ENCODE measurements at places on chromosomes 4 and X.
A peak's percentile ranks its signal among the peaks of the same experiment; 100 is the strongest.

DNA sequence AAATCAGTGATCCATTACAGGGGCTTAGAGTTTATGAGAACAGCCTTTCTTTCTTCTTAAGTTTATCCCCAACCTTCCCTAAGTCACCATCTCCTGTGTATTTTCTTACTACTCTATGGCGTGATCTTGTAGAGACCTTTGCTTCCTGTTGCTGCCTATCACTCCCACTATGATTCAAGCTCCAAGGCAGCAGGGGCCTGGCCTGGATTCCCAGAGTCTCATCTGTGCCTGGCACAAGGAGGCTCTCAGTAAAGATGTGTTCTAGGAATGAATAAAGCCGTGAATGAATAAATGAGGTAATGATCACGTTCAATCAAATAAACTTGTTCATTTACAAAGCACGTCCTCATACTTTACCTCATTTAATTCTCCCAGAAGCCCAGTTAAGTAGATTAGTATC lies 45.4 kb downstream of the CC2D2A start:
- no peak for DNase-seq

DNA sequence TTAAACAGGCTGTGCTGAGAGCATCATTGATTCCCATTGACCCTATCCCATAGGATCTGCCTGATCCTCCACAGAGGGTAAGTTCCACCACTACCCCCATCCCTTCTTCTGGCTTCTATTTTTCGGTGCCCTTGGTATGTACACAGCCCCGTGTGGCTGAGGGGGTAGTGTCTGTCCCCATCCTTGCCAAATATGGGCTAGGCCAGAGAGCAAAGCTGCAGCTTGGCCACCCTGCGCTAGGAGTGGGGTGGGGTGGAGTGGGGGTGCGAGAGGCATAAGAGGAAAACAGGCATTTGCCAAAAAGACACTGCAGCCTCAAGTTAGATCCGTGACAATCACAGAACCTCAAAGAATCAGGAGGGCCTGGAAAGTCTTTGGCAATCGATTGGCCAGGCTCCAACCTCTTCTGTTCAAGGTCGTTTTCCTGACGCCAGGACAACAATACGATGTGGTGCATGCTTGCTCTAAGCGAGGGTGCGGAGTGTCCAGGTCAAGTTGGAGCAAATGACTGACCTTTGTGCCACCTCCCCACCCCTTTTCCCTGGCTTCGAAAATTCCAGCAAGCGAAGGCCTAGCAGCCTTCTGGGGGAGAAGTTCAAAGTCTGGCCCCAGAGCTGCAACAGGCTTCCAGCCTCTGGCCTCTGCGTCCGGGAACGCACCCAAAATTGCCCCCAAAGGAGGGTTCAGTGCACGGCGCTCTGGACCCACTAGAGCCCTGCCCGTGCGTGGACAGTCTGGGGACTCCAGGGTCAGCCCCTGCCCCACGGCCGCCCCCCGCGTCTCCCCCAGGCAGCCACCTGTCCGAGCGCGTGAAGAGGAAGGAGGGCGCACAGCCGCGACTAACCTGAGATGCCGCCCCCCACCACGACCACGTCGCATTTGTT lies 598 bp downstream of the MAOB start:
- no peak for DNase-seq

GRCh38 chrX:45070116-45071007 lies 130.3 kb downstream of the DIPK2B start:
- peak; percentile 28 for DNase-seq

- no peak for DNase-seq
These were observed 96.2 kb downstream of the TSPAN7 start for GRCh38 chrX:38657562-38657961.

GRCh38 chr4:37599092-37599790 lies 86.9 kb downstream of the RELL1 start:
- DNase-seq = no peak

- DNase-seq = no peak
These were observed 434.4 kb upstream of the FAM47C start for GRCh38 chrX:36573720-36574119.

DNA sequence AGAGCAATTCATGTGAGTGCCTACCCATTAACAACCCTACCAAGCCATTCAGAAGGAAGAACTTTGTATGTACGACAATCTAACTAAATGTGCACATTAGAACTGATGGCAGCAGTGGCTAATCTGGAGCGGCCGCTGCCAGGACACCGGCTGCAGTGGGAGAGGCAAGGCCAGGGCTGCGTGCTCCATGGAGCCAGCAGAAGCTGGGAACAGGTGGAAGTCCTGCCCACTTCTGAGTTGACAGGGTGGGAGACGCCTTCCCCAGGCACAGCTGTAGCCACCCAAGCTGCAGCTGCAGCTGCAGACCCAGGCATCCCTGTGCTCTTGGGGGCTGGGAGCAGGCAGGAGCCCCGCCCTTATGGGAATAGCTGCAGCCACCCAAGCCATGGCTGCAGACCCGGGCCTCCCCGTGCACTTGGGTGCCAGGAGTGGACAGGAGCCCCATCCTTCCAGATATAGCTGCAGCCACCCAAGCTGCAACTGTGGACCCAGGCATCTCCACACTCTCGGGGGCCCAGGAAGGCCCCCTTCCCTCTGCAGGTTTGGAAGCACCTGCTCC lies 79.1 kb upstream of the DDX60 start:
- no peak for DNase-seq

Data from GDM1 (cell line).